ENCODE measurements at places on chromosomes 5 and 9.

- no peak for DNase-seq
These were observed 8.3 kb downstream of the NDUFS6 start for GRCh38 chr5:1809416-1810035.

- no peak for DNase-seq
These were observed 12.3 kb upstream of the STING1 start for GRCh38 chr5:139494832-139495231.

- no peak for DNase-seq
These were observed 9.2 kb downstream of the PCDH1 start for GRCh38 chr5:141869040-141869439.

DNA sequence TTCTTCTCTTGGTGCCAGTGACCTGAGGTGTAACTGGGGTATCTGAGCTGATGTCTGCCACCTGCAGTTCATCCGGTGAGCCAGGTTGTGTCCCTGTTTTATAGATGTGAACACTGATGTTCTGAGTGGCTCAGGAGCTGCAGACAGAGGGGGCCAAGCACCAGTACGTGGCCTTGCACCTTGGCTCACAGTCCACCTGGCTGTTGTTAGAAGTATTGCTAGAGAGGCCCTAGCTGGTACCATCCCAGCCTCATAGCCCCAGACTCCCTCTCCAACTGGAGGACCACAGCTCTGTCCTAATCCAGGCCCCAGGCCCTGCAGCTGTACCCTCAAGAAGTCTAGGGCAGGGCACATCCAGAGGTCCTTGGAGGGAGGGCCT is 16.2 kb downstream of the PHF2 start:
- no peak for DNase-seq

- peak; percentile 51 for DNase-seq
These were observed 360 bp downstream of the KLF4 start for GRCh38 chr9:107489144-107489673.

DNA sequence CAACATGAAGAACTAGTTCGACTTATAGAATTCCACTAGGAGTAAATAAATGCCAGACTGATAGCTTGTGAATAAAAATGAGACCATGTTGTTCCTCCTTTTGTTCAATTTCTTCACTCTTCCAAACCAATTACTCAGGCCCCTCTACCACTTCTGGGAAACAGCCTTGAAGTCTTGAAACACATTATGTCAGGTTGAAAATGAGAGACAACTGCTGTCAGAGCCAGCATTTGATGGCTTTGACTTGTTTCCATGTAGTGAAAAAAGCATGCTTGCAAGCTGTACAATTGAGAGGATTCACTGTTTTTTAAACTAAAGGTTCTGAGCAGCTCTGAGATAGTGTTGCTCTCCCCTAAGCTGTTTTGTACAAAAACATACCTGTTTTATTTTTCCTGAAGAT is 337.1 kb upstream of the SGCD start:
- no peak for DNase-seq

GRCh38 chr5:137342764-137343163 is 156.4 kb downstream of the SPOCK1 start:
- peak; percentile 37 for DNase-seq

DNA sequence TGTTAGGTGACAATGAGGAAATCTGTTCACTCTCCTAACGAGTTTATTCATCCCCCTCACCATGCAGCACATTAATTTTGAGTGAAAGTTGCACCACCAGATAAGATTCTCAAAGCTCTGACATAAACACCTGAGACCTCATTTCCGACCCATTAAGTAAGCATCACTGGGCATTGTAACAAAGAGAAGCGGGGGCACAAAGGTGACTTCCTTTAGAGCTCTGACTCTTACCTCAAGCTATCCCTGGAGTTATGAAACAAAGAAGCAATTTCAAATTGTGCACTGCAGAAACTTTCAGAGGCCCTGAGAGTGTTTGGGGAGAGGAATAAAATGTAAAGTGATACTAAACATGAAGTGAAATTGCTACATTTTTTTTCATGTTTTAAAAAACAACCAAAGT is 29.5 kb downstream of the C5orf15 start:
- no peak for DNase-seq

- no peak for DNase-seq
These were observed 127.4 kb downstream of the PTTG1 start for GRCh38 chr5:160548949-160549645.

- DNase-seq, result peak; percentile 46
These were observed 145.7 kb downstream of the ARHGAP26 start for GRCh38 chr5:142915813-142916424.

DNA sequence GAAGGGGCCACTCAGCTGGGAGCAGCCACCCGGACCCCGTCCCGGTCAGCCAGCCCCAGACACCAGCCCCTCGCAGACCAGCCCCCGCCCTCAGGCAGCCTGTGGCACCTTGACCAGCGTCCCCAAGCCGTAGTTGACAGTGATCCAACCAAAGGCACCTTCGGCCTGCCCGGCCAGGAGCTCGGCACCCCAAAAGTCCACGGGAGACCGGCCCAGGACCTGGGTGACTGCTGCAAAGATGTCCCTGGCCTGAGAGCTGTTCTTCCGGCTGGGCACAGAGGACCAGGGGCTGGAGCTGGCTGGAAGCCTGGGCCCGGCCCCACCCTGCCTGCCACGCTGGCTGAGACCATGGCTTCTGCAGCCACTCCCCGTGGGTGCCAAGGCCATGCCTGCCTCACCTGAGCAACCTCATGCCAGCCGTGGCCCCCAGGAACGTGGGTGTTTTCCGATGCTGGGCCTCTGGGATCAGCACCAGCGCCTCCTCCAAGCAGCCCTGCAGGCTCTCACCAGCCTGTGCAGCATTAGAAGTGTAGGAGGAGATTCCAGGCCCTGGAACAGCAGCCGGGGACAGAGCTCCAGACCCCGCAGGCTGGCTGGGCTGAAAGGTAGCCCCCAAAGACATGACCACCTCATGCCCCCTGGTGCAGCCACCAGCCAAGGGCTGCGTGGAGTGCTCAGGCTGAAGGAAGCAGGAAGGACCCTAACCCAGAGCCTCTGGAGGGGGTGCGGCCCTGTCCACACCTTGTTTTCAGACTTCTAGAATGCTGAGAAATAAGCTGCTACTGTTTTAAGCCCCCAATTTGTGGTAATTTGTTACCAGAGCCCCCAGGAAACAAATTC is 4.2 kb downstream of the ENTPD8 start:
- no peak for DNase-seq

GRCh38 chr9:83471241-83471640 is 67.0 kb downstream of the FRMD3 start:
- no peak for DNase-seq
